ENCODE measurements at places on chromosomes 12 and 14.

- DNase-seq = no peak
Measured at GRCh38 chr14:75513911-75514672, 8.2 kb upstream of the BATF start.

DNA sequence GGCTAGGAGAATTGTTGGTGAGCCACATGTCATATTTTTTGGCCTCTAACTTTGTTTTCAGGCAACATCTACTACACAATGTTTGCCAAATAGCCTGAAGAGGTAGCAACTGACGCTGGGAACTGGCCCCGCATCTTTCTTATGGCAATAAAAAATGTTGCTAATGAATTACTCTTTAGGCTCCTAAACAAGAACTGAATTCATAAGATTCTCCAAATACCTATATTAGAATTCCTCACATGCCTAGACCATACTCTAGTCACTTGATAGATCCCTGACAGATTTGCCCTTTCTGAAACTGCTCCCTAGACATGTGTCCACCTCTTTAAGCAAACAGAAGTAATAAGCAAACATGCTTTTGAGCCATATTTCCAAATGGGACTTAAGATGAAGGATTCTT lies 209.0 kb upstream of the ATXN7L3B start:
- DNase-seq = no peak

GRCh38 chr14:64467566-64467965 lies 2.3 kb downstream of the AKAP5 start:
- no peak for DNase-seq

- no peak for DNase-seq
Measured at GRCh38 chr12:31023271-31023724, 50.4 kb upstream of the DDX11 start.

- DNase-seq = peak; percentile 38
Measured at GRCh38 chr12:106249411-106250135, 1.8 kb upstream of the CKAP4 start.

DNA sequence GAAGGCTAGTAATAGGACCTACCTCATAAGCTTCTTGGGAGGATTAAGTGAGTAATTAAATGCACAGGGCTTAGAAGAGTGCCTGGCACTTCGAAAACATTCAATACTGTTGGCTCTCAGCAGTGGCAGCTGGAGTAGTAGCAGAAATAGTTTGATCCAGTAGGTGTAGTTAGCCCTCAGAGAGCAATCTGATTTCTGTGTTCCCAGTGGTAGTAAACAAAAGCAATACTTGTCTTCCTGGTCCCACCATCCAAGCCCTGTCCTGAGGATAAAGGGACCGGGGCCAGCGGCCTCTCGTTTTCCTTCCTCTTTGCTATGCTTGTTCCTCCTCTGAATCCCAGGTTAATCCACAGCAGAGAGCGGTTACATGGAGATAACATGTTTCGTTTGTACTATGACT lies 131.6 kb downstream of the SAMD4A start:
- DNase-seq = no peak
